ENCODE measurements at places on chromosomes 5 and 9.

GRCh38 chr9:129667850-129668249 is 2.4 kb downstream of the PRRX2 start:
- H3K27me3 ChIP-seq, result peaks cover 62% of the 10 kb centered on the region
- DNase-seq, result no peak
- H3K27ac ChIP-seq, result no peak overlapping the region
- peaks cover 6% of the 10 kb centered on the region for H3K4me1 ChIP-seq
- H3K36me3 ChIP-seq, result no peaks in the 10 kb centered on the region
- peak overlapping the region; percentile 30 for H3K4me3 ChIP-seq

- DNase-seq, result no peak
- peaks cover 2% of the 10 kb centered on the region for H3K27me3 ChIP-seq
- peaks cover 8% of the 10 kb centered on the region for H3K36me3 ChIP-seq
- peaks cover 39% of the 10 kb centered on the region for H3K4me1 ChIP-seq
- H3K4me3 ChIP-seq, result no peak overlapping the region
Observed at GRCh38 chr9:127384016-127384730, 12.8 kb upstream of the SLC2A8 start.

- no peak overlapping the region for H3K4me3 ChIP-seq
- peaks cover 3% of the 10 kb centered on the region for H3K27me3 ChIP-seq
- DNase-seq, result no peak
Observed at GRCh38 chr9:37371565-37372464, 50.7 kb upstream of the GRHPR start.

GRCh38 chr9:95533996-95534680 is 17.4 kb upstream of the PTCH1 start:
- no peak overlapping the region for H3K27ac ChIP-seq
- H3K4me1 ChIP-seq, result no peaks in the 10 kb centered on the region
- no peaks in the 10 kb centered on the region for H3K36me3 ChIP-seq
- H3K4me3 ChIP-seq, result no peak overlapping the region

DNA sequence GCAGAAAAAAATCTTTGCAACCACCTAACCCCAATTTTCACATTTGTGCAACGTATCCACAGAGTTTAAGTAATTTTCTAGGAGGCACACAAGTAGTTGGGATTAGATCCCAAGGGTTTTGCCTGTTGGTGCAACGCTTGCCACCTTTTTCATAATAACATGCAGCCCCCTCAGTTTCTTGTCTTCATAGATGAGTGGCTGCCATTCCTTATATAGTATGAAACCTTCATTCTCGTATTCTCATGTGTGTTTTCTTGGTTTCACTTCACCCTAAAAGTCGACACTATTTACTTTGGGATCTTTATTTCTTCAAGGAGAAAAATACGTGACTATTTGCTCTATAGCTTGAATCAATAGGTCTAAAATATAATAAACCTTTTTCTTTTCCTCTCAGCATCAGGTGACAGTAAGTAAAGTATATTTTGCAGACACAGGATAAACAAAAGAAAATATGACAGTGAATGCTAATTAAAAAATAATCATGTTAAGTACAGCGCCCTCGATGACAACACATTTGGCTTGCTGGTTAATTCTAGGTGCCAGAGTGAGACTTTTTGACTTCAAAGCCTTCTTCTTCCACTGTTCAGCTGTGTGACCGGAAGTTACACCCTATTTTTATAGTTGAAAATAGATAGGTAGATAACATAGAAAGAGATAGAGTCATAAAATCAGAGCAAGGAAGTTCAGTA is 342.8 kb upstream of the CCNG1 start:
- H3K36me3 ChIP-seq, result no peaks in the 10 kb centered on the region
- no peak for DNase-seq
- H3K4me3 ChIP-seq, result no peak overlapping the region
- H3K27me3 ChIP-seq, result no peaks in the 10 kb centered on the region

GRCh38 chr5:56130664-56131063 is 102.5 kb downstream of the ANKRD55 start:
- H3K27ac ChIP-seq, result no peak overlapping the region
- DNase-seq, result no peak
- peaks cover 12% of the 10 kb centered on the region for H3K4me1 ChIP-seq
- H3K36me3 ChIP-seq, result peaks cover 8% of the 10 kb centered on the region
- no peaks in the 10 kb centered on the region for H3K27me3 ChIP-seq
- no peak overlapping the region for H3K4me3 ChIP-seq

DNA sequence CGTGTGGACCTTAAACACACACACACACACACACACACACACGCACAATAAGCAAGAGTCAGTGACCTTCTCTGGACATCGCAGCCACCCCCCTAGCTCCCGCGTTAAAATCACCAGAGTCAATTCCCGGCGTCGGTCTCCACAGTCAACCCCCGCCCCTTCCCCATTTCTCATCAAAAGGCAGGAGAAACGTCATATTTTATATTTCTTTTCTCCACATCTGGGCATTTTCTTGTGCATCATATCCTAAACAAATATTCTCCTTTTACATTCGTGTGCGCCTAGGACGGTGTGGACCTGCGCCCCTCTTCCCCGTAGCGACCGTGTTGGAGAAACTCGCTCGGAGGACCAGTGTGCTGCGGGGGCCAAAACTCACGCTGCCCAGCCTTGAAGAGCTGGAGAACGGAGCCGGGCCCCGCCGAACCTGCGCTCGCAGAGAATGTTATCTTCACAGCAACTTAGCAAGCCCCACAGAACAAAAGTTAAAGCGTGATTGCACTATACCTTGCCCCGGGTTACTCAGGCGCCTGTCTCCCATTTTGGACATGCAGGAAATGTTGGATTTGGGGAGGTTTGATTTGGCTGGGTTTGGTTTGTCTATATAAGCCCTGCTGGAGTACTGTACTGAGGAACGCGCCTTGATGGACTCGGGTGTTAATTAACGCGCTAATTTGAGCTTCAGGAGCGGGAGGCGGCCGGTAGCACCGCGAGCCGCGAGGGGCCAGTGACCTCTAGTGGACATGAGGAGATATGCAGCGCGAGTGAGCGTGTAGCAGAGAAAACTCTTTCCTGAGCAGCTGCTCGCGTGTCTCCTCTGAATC is 192.4 kb downstream of the MEF2C start:
- H3K27ac ChIP-seq, result no peak overlapping the region
- H3K4me3 ChIP-seq, result peak overlapping the region; percentile 59
- H3K27me3 ChIP-seq, result peaks cover 99% of the 10 kb centered on the region
- no peaks in the 10 kb centered on the region for H3K36me3 ChIP-seq
- H3K4me1 ChIP-seq, result peaks cover 10% of the 10 kb centered on the region

DNA sequence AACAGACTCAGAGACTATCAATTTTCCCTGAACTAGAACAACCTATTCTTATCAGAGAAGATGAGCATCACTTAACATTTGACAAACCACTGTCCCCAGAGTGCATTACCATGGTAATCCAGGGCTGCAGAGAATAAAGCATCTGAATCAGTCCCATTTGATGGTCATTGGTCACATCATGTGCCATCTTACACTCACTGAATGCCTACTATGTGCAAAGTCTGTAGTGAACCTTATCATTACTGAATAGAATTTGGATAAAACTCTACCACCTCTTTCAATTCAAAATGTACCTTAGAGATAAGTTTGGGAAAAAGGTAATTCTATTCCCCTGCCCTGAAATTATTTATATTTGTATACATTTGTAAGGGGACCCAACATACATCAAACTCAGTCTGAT is 156.4 kb upstream of the TRPC7 start:
- peaks cover 10% of the 10 kb centered on the region for H3K4me1 ChIP-seq
- no peak overlapping the region for H3K4me3 ChIP-seq
- no peak for DNase-seq

DNA sequence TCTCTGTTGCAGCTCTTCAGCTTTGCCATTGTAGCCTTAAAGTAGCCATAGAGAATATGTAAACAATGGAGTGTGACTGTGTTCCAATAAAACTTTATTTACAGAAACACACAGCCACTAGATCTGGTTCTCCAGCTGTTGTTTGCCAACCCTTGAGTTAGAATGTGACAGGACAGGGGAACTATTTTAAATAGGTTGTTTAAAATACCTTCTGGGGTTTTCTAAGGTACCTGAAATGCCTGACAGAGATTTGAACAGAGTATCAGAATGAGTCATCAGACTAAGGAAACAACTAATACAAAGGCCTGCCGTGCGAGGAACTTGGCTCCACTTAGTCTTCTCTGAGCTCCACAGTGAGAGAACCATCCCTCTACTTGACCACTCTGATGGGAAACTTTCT is 85.4 kb downstream of the HSD17B4 start:
- no peaks in the 10 kb centered on the region for H3K27me3 ChIP-seq
- no peaks in the 10 kb centered on the region for H3K4me1 ChIP-seq
- no peak for DNase-seq

GRCh38 chr5:142186857-142187594 is 78.4 kb downstream of the NDFIP1 start:
- H3K27me3 ChIP-seq, result no peaks in the 10 kb centered on the region
- no peak for DNase-seq
- H3K36me3 ChIP-seq, result no peaks in the 10 kb centered on the region
- H3K4me1 ChIP-seq, result peaks cover 26% of the 10 kb centered on the region

GRCh38 chr5:1973391-1974013 is 90.8 kb upstream of the IRX4 start:
- DNase-seq, result no peak
- H3K27ac ChIP-seq, result no peak overlapping the region
- peaks cover 5% of the 10 kb centered on the region for H3K4me1 ChIP-seq
- no peaks in the 10 kb centered on the region for H3K36me3 ChIP-seq

GRCh38 chr5:140256726-140257125 is 46.2 kb downstream of the PFDN1 start:
- H3K27me3 ChIP-seq, result no peaks in the 10 kb centered on the region
- peaks cover 8% of the 10 kb centered on the region for H3K4me1 ChIP-seq
- H3K4me3 ChIP-seq, result no peak overlapping the region
- peaks cover 25% of the 10 kb centered on the region for H3K36me3 ChIP-seq

DNA sequence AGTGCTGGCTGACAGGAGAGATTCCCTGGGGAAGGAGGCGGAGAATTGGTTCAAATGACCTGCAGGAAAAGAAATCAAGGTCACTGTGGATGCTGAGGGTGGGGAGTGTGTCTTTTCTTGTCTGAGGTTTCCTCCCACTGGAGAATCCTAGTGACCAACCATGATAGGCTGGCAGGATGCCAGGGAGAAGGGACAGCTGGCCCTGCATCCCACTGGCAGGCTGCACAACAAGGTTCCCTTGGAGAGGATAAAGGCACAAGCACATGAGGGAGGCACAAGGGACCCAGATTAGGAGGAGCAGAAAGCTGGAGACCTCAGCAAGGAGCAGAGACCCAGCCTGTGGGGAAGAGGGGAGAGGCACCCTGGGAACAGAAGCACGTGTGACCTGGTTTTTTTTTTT is 11.4 kb upstream of the ZDHHC12 start:
- no peak overlapping the region for H3K4me3 ChIP-seq
- H3K36me3 ChIP-seq, result peaks cover 20% of the 10 kb centered on the region
- H3K4me1 ChIP-seq, result peaks cover 4% of the 10 kb centered on the region
- DNase-seq, result no peak
- H3K27ac ChIP-seq, result no peak overlapping the region
- H3K27me3 ChIP-seq, result no peaks in the 10 kb centered on the region

DNA sequence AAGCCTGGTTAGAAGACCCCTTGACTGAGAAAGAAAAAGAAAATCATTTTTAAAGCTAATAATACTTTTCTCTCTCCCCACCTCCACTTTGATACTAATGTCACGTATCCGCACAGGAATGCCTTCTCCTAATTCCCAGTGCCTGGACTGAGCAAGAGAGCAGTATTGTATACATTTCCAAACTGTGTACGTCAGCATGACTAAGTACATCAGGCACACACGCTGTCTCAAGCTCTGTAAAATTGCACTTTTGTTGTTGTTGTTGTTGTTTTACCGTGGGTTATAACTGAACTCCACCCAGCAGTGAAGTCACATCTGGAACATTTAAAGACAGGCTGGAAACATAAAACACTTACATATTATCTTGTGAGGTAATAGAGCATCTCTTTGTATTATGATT is 407.6 kb downstream of the DNAH5 start:
- no peaks in the 10 kb centered on the region for H3K36me3 ChIP-seq
- no peak for DNase-seq
- H3K4me1 ChIP-seq, result no peaks in the 10 kb centered on the region

DNA sequence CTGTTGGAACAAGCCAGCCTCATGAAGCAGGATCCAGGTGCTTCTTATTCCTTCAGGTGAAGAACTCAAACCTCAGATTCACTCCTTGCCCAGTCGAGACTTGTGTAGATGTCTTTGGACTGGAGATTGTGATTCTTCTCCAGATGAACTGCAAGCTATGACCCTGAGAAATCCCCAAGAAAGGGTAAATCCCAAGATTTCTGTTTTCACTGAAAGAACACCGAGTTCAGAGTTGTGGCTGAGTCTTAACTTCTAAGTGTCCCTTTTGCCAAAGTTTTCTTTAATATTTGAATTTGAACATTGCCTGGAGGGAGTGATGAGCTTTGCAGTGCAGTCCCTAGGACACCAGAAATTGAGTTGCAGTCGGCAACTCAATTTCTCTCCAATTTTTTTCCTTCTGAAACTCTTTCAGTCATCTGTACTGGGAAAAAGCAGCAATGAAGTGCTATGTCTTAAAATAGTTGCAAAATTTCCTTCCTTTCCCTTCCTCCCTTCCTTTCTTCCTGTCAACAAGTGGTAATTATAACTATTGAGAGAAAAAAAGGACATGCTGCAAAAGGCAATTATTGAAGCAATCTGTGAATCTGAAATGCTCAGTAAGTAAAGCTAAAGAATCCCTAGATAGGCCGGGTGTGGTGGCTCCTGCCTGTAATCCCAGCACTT is 56.1 kb downstream of the ANKRD55 start:
- no peaks in the 10 kb centered on the region for H3K36me3 ChIP-seq
- no peak for DNase-seq
- H3K4me1 ChIP-seq, result peaks cover 10% of the 10 kb centered on the region
- no peaks in the 10 kb centered on the region for H3K27me3 ChIP-seq
- no peak overlapping the region for H3K27ac ChIP-seq
- H3K4me3 ChIP-seq, result no peak overlapping the region

- no peaks in the 10 kb centered on the region for H3K27me3 ChIP-seq
- no peak for DNase-seq
- H3K4me3 ChIP-seq, result no peak overlapping the region
Observed at GRCh38 chr9:88266416-88266815, 121.8 kb upstream of the SPIN1 start.
